ENCODE measurements at places on chromosomes 5 and 9.

- no peak for DNase-seq
Measured at GRCh38 chr9:130664251-130665028, at the start of gene PRDM12. Gene PRDM12 (plus strand): TSS chr9:130664594. CDS start chr9:130664654, 60 bp downstream.

DNA sequence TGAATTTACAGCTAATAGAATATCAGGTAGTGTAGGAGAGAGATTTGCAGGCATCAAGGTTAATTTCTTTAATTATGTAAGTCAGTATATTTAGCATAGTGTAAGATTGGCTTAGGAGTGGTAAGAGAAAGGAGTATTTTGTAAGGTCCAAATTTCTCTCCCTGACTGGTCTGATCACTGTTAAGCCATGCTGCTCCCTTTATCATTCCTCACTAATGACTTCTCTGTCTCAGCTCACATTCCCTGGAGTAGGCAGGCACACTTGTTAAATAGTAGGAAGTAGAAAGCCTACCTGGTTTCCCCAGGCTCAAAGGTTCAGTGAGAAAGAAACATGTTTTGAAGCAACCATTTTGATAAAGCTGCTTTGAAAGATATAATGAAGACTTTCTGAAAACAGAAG is 90.7 kb downstream of the SMIM15 start:
- no peak for DNase-seq

DNA sequence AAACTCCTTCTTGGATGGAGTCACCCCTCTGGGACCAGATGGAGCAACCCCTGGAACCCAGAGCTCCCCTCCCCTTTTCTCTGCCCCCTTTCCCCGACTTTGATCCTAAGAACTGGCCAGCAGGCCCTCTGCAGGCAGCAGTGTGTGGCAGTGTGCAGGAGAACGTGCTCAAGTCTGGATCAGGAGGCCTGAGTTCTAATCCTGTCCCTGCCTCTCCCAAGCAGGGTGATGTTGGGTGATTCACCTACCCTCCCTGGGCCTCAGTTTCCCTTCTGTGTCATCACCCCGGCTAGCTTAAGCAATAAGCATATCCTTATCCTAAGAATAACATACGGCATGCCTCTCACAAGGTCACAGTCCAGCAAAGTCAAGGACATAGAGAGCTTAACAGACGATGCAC is 67.6 kb downstream of the C9orf50 start:
- DNase-seq: no peak

DNA sequence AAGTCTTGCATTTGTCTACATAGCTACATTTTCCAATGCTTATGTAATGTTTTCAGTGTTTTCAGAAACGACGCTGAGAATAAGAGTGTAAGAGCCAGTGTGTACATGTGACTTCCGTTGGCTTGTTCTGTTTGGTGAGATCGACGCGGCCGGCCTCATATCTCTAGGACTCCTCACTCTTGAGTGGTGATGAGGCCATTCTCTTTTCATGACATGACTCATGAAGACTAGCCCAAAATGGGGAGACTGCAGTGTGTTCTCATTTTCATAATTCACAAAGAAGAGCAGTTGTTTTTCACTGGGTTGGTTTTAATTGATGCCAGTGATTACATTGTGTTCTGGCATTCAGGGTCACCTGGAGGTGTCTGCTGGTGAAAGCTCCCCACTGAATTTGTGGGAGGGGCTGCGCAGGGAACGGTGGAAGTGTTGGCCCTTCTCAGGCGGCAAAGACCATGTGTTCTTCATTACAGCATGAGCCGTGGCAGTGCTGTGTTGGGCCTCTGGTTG is 131.5 kb upstream of the OTULINL start:
- DNase-seq: no peak

DNA sequence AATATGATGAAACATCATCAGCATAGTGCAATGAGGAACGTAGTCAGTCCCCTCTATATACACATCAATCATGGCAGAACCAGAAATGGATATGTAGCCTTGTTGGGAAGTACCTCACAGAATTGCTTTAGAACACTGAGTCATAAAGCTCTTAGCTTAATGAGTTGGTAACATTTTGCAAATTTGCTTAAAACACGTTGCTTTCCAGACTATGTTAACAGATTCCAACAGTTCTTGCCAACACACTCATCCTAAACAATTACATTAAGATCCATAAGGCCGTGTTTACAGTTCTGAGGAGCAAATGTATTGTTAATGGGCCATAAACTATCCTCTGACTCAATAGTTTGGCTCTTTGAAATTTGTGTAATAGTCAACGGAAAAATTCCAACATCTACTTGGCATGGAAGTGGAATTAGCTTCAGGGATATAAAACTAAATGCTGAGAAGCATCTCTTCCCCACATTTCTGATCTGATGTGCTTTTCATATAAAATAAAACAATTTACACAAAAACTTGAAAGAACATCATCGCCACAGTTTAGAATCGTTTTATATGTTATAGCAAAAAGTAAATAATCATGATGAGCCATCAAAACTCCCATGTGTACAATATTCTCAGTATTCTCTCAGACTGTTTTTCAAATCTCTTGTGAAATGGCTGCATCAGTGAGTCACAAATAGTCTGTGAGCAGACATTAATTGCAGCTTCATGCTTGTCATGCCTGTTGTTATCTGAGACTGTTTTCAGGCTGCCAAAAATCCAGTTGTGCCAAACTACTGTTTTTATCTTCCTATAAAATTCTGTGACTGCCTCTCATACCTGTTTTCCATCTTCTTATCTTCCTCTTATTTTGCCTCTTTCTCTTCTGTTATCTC is 291.9 kb downstream of the COX7C start:
- no peak for DNase-seq

GRCh38 chr9:133163504-133164172 is at the start of gene GBGT1:
Gene GBGT1 (minus strand): TSS chr9:133163914. CDS start chr9:133162412, 1,502 bp downstream.
- no peak for DNase-seq

DNA sequence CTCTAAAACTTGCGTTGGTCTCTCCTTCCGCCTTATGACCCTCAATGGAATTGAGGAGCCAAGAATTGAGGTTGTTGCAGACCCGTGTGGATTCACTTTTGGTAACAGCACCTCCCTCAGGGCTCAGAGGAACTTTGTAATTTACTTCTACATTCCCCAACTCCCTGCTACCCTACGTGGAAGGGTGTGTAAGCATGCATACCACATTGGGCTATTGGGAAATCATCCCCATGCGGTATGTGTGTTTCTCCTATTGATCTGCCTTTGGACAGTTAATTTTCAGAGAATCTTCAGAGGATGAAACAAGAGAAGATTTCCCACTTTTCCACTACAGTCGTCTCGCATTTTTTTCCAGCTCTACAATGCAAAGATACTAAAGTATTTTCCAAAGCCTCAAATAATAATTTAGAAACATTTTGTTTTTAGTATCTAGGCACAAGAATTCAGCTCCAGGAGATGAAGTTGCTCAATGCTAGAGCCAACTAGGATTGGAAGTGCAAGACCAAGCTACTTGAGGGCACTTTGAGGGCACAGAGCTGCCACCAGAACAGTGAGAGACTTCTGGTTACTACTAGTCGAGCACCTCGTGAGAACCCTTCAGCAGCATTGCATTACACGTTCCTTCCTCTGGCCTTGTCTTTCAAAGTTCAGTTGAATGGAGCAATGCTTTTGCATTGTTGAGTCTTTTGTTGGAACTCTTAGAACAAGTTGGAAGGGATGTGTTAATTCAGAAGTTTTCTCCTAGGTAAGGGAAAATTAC is 3.4 kb downstream of the C1QTNF3 start:
- DNase-seq: no peak

DNA sequence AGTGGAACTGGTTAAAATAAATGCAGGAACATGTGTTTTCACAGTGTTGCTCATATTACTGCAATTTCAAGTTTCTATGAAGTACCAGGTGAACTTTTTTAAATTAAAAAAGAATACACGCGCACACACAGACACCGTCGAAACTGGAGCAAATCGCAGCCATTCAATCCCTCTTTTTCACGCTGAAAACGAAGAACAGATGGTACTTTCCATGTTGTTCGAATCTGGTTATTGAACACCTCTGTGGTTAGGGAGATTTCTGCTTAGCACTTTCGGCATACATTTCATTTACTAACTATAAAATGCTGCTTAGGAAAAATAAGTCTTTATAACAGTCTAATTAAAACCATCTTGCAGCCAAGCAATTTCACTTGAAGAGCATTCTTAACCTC is 6.8 kb downstream of the ZNF608 start:
- peak; percentile 64 for DNase-seq

GRCh38 chr9:126030716-126031115 is 283.5 kb downstream of the PBX3 start:
- DNase-seq: no peak

DNA sequence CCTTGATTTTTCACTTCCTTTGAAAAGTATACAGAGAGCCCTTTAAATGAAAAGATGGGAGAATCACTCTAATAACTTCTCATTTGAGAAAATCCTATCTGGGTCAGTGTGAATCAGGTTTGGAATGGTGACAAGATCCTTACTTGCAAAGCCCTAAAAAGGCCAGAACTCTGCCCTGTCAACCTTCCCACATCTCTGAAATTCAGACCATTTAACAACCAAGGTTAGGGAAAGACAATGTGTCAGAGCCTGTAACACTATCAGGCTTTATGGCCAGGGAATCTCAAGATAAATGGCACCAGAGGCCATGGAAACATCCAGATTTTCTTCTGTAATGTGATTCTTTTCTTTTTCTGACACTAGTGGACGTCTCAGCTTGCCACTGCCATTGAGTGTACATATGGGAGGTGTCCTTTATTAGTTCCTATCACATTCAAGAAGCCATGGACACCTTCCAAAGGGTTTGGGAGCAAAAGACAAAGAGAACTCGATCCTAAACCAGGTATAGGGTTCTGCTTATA is 165.7 kb upstream of the GPR151 start:
- DNase-seq: no peak
